NCI-H2029 treated with DMSO at 0.1 percent for 48 hours (cell line): ENCODE measurements at places on chromosomes 12 and 14.

DNA sequence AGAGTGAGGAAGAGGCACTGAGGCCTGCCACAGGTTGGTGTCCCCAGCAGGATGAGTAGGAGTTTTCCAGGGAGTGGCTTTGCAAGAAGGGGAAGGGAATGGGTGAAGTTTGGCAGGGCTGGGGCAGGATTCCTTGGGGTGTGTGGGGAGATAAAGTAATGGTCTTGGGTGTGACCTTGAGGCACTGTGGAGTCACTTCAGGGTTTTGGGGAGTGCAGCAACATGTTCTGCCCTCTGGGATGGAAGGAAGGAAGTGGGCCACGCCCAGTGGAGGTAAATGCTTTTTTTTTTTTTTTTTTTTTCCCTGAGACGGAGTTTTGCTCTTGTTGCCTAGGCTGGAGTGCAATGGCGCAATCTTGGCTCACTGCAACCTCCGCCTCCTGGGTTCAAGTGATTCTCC is 108.9 kb downstream of the ADCK1 start:
- DNase-seq: no peak

DNA sequence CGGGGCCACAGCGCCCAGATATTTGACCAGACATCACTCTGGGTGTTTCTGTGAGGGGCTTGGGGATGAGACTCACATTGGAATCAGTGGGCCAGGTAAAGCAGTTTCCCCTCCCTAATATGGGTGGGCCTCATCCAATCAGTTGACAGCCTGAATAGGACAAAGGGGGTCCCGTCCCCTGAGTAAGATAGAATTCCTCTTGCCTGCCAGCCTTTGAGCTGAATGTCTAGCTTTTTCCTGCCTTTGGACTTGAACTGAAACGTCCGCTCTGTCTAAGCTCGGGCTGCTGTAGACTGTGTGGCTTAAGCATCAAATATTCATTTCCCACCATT is 88.8 kb upstream of the DIO3 start:
- no peak for DNase-seq

DNA sequence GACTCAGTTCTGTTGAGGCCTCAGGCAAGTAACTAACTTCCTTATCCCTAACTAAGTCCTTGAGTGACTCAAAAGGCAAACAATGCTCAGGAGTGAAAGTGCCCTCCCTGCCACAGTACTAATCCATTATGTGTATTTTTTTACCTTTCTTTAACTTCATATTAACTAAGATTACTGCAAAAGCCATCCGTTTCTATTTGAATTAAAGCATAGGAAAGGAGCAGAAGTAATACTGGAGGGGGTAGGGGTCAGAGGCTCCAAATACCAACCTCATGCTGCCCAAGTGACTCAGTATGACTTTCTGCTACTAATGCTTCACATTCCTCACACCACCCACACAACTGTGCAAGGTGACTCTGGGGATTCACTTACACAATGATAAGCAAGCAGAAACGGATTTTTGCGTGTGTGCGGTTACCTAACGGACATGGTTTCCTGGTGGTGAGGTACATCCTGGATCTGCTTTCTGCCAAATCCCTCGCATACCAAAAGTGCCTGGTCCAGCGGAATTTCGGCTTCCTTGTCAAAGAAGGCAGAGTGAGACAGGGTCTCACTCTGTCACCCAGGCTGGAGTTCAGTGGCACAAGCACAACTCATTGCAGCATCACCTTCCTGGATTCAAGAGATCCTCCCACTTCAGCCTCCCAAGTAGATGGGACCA is 25.1 kb downstream of the MOK start:
- no peak for DNase-seq

- DNase-seq: no peak
Observed at GRCh38 chr12:8913702-8914032, 642 bp upstream of the PHC1 start.

GRCh38 chr12:47124451-47124850 is 44.7 kb upstream of the AMIGO2 start:
- no peak for DNase-seq

- no peak for DNase-seq
Observed at GRCh38 chr12:89064151-89064550, 288.1 kb downstream of the DUSP6 start.

GRCh38 chr12:75480469-75480949 is at the start of gene GLIPR1:
GLIPR1 (plus strand) TSS chr12:75480755; CDS start chr12:75480881, 126 bp downstream.
- no peak for DNase-seq

DNA sequence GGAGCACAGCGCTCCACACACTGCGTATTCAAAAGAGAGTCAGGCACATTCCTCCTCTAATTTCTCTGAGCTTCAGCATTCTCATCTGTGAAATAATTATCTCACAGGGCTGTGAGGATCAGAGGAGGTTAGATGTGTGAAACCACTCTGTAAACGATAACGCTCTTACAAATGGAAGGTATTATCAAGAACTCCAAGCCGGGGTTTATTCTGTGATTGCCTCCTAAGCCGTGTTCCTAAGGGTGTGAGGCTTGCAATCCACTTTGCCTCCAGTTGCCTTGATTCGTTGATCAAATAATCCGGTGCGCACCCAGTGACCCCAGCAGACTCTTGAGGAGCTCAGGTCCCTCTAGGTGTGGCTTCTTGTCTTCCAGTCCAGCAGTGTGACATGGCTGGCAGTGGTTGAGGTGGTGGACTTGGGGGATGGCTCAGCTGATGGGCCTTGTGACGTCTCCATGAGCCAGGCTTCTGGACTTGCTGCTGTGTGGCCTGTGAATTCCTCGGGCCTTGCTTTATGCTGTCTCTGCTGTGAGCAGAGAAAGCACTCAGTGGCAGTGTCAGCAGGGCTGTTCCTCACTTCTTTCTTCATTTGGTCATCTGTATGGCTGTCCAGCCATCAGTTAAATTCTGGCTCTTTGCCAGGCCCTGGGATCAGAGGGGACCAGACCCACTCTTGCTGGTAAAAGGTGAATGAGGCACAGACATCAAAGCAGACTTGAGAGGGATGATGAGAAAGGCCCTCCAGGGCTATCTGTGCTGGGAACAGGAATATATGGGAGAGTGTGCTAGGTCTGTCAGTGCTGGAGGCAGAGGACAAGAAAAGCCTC is 71.0 kb downstream of the SLC25A47 start:
- DNase-seq: no peak

GRCh38 chr12:85367936-85368335 is 87.9 kb downstream of the ALX1 start:
- no peak for DNase-seq

DNA sequence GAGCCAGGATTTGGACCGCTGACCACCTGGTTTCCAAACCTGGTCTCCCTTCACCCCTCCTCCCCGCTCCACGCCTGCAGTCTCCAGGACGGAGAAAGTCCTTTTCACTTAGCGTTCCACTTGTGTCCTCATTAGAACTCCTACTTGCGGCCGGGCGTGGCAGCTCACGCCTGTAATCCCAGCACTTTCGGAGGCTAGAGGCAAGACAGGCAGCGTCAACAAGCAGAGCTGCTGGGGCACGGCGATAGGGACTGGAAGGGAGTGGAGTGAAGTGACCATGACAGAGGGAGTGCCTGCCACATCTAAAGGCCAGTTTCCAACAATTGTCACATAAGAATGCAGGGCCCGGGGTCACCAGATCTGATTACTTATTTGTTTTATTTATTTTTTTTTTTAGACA is 132.5 kb upstream of the NCOR2 start:
- DNase-seq: no peak

DNA sequence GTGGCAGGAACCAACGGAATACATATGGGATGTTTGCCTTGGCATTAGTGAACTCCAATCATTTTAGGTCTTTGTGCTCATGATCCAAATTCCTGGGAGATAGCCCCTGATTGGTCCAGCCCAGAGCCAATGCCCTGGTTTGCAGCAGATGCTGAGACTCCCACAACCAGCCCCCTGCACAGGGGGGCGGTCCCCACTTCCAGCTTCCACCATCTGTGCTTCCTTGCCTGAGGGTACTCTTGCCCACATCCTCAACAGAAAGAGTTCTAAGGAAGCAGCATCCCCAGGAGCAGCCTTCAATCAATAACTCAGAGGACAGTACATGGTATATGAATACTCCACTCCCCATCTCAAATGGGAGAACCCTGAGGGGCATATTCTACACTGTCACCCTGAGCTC is 39.7 kb upstream of the FICD start:
- no peak for DNase-seq

GRCh38 chr12:80044694-80045046 is 54.7 kb upstream of the OTOGL start:
- no peak for DNase-seq

- DNase-seq: no peak
Observed at GRCh38 chr12:49332891-49333371, 4.1 kb downstream of the C1QL4 start.

GRCh38 chr14:79487632-79488031 is 723.7 kb downstream of the DIO2 start:
- DNase-seq: no peak

DNA sequence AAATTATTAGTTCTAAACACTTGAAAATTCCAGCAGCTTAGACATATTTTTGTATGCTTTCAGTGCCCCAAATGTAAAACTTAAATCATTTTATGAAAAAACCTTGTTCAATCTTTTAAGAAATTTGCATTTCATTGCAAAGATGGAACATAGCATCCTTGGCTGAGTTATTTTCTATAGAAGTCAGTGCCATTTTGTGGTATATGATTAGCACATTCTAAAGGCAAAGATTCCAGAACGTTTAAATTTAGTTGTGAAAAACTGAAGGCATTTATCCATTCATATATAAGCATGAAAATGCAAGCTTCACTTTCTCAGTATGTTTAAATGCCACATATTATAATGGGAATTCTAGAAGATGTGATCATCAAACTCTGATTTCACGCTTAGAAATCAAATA is 332.1 kb downstream of the APAF1 start:
- no peak for DNase-seq

GRCh38 chr14:45799511-45799910 is 546.5 kb upstream of the MIS18BP1 start:
- DNase-seq: no peak

GRCh38 chr14:89485264-89485663 is 68.2 kb upstream of the FOXN3 start:
- DNase-seq: no peak

GRCh38 chr14:81839056-81839455 is 305.4 kb upstream of the SEL1L start:
- no peak for DNase-seq

DNA sequence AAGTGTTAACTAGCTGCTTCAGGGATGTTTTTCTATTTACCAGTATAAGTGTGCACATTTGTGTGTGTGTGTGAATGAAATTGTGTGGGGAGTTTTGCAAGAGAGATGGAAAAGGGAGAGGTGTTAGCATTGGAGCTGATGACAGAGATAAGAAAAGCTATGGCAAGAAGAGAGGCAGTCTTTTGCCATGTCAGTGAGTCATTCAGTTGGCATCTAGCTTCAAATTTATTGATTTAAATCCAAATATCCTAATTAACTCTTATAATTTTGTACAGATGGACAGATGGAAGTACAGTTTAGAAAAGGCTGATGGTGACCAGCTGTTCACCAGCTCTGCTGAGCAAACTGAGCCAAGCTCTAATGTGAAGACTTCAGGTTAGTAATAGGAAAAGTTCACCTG is 3.3 kb upstream of the BHLHE41 start:
- no peak for DNase-seq

GRCh38 chr14:81989211-81989610 is 455.6 kb upstream of the SEL1L start:
- no peak for DNase-seq

DNA sequence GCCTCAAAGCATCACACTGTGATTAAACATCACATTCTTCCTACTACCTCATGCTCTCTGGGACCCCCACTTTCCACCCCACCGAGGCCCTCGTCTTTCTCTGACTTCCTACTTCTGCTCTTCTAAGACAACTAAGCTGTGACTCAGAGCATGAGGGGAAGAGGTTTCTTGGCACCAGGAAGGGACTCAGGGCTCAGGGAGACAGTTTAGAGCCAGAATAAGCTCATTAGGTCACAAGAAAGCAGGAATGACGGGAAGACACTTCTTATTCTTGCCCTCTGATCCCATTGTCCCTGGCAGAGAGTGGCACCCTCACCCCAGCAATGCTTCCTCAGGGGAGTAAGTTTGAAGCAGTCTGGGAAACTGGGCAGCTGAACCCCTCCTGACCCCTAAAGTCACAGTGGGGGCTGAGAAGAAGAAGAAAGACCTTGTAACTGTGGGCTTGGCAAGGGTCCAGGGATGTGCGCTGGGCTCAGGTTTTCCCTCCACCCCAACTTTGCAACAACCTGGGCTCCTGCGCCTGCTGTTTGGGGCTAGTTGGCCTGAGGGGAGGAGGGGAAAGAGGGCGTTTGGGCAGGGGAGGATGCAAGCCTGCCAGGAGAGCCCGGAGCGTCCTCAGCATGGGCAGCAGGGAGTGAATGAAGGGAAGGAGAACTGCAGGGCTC is 64.6 kb upstream of the ACTN1 start:
- no peak for DNase-seq

DNA sequence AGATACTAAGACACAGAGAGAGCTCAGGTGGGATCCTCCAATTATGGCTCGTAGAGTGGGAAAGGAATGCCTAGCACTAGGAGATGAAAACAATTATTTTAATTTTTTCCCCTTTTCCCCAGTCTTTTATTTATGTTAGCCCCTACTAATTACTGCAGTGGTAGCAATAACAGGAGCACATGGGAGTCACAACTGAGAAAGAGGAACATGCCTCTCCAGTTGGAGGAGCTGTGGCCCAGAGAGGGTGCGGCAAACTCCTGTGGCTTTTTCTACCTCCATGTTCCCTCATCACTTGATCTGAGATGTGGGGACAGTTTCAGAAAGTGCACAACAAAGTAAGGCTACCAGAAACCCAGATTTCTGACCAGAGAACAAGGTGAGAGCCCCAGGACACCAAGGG is 25.9 kb upstream of the POC1B start:
- no peak for DNase-seq

DNA sequence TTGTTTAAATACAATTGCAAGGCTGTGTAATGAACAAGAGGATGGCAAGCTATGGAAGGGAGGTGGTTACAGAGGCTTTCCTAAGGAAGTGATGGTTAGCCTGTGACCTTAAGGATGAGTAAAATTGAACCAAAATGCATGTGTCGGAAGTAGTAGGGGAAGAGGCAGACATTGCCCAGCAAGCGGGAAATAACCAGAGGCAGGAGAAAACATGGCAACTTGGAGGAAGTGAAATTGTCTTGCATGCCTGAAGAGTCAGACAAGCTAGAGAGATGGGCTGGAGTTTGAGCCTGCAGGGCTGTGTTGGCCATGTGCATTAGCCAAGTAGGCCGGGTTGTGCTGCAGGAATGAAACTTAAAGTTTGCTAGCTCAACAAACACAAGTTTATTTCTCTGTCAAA is 96.2 kb downstream of the BTG1 start:
- no peak for DNase-seq

DNA sequence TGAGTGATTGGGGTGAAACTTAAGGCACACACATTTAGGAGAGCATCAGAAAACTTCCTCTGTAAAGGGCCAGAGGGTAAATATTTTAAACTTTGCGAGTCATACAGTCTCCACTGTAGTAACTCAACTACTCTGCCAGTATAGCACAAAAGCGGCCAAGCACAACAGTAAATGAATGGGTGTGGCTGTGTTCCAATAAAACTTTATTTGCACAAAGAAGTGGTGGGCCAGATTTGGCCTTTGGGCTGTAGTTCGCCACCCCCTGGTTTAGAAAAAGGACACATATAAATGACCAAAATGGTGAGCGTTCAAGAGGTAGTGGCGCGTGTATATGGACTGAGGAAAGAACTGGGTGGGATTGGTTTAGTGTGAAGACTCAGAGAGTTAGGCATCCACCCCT is 109.9 kb downstream of the CALM1 start:
- no peak for DNase-seq
